ENCODE measurements at places on chromosomes 6 and 20.

DNA sequence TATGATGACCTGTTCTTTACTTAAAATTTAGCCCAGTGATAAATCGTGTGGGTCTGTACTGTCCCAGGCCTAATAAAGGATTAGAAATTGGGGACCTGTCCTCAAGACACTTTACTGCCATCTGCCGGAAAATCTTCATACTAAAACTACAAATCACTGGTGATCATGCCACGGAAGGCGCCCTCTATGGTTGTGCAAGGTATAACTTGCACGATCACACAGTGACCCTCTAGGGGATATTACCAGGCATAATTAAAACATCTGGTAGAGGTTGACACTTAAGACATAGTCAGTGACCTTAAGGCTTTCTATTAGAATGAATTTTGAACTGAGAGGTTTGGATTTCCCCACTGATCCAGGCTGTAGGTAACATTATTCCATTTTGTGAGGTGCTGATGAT is 172.6 kb downstream of the BMP2 start:
- DNase-seq = no peak

DNA sequence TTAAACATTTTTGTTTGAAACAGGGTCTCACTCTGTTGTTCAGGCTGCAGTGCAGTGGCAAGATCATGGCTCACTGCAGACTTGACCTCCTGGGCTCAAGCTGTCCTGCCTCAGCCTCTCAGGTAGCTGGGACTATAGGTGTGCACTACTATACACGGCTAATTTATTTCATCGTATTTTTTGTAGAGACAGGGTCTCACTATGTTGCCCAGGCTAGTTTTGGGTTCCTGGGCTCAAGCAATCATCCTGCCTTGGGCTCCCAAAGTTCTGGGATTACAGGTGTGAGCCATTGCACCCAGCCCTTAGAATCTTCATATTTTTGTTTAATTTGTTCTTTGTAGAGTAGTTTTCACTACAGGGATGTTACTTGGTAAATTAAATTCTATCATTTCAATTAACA is 67.1 kb downstream of the SGK1 start:
- no peak for DNase-seq

GRCh38 chr6:46217671-46218131 is 46.9 kb upstream of the ENPP5 start:
- no peak for DNase-seq

DNA sequence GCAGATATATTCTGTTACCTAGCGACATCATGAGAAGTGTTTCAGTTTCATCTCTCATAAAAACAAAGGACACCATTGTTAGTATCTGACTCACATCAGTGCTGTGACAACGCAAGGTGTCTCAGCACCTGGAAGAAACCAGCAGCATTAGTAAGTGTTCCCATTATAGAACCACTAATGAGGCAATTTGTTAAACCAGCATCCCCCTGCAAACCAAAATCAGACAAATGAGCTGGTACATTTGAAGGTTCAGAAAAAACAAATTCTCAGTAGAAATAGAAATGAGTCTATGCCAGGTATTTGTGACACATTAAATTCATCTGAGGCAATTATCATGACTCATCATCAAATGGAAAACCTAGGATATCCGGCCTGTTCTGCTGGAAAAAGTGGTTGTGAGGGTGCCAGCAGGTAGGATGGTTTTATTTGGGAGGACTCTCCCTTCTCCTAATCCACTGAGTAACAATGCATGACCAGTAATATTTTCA is 151.7 kb downstream of the TMEM200A start:
- no peak for DNase-seq

DNA sequence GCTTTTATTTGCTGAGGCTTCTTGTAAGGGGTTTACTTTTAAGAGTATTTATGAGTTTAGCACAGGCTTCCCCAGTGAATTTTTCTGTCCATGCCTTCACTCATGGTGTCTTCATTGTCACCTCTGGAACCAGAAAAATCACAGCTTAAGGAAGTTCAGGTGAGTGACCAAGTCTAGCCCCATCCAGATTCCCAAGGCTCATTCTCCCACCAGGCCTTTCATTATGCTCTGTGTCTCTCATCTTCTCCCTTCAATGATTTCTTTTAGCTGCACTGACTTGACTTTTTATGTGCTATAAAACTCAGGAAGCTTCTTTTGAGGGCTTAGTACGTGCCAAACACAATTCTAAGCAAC is 64.9 kb upstream of the NEDD9 start:
- no peak for DNase-seq

- no peak for DNase-seq
Observed at GRCh38 chr6:159116343-159116742, 52.9 kb upstream of the FNDC1 start.

GRCh38 chr6:13965582-13966127 is 40.9 kb downstream of the RNF182 start:
- no peak for DNase-seq

- DNase-seq = no peak
Observed at GRCh38 chr20:11867291-11867919, 50.3 kb upstream of the BTBD3 start.

- DNase-seq = no peak
Observed at GRCh38 chr20:42083280-42083679, 465.1 kb upstream of the CHD6 start.

- no peak for DNase-seq
Observed at GRCh38 chr6:158754738-158755137, 64.4 kb downstream of the EZR start.

GRCh38 chr6:75550544-75551167 is 51.0 kb upstream of the SENP6 start:
- no peak for DNase-seq

- DNase-seq = no peak
Observed at GRCh38 chr6:37486121-37486839, 13.4 kb downstream of the CCDC167 start.

DNA sequence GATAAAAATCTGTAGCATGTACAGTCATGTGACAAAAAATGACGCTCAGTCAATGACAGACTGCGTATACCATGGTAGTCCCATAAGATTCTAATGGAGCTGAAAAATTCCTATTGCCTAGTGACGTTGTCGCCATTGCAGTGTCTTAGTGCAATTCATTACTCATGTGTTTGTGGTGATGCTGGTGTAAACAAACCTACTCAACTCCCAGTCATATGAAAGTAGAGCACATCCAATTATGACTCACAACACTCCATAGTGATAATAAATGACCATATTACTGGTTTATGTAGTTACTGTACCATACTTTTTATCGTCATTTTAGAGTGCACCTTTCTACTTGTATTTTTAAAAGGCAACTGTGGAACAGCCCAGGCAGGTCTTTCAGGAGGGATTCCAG is 45.0 kb downstream of the TFAP2A start:
- no peak for DNase-seq

GRCh38 chr6:40881501-40881900 is 157.5 kb downstream of the UNC5CL start:
- no peak for DNase-seq

GRCh38 chr20:57656821-57657534 is 36.8 kb upstream of the ZBP1 start:
- DNase-seq = no peak

DNA sequence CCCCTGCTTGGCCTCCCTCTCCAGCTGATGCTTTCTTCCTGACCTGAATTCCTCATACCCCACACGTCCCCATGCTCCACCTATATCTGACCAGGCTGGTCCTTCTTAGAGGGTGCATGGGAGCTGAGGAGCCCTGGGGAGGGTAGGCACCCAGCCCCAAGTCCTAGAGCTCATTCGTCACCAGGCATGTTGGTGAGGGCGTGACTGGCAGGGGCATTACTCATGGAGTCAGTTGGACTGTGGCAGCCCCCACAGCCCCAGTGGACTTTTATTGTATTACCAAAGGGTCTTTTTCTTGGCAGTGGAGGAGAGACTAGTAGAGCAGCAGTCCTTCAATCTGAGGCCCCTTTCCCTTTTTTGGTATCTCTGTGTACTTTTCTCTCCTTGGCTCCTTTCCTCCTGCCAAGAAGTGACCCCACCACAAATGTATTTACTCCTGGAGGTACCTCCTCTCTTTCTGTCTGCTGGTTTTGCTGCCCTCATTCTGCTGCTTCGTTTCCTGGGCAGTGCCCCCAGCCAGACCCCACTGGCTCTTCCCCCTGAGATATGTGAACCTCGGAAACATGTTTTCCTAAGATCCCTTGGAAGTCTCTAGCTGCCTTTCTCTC is 10.4 kb upstream of the SGK2 start:
- no peak for DNase-seq

DNA sequence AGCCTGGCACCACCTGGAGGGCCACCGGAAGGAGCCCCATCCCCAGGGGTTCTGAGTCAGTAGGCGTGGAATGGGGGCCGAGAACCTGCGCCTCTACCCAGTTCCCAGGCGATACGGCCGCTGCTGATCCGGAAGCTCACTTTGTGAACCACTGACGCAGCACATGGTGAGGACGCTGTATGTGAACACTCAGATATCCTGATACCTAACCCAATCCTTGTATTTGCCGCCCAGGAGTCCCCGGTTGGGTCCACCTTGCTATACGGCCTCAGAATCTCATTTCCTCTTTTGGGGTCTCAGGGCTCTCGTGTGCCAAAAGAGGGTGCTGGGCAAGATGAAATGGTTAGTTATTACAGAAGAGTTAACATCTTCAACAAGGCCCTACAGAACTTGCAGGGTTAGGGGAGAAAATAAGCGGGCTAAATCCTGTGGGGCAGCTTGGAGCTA is 604 bp upstream of the RAB5IF start:
- peak; percentile 19 for DNase-seq

DNA sequence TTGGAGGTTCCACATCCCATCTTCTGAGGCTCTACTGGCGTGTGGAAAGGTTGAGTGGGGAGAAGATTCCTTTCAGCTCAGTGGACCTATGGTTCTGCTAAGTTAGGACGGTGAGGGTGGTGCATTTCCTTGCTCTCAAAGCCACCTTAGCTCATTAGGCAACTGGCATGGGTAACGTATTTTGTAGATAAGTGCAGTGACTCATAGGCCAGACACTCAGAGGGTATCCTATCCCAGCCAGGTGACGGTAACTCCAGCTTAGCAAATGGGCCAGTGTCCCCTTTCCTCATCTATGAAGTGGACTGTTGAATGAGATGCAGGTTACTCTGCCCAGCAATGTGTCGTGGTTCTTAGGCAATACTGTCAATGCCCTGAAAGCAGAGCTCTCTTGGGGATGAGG is 3.7 kb downstream of the RPS6KA2 start:
- DNase-seq = no peak

GRCh38 chr20:31679357-31680285 is 41.9 kb downstream of the COX4I2 start:
- no peak for DNase-seq

DNA sequence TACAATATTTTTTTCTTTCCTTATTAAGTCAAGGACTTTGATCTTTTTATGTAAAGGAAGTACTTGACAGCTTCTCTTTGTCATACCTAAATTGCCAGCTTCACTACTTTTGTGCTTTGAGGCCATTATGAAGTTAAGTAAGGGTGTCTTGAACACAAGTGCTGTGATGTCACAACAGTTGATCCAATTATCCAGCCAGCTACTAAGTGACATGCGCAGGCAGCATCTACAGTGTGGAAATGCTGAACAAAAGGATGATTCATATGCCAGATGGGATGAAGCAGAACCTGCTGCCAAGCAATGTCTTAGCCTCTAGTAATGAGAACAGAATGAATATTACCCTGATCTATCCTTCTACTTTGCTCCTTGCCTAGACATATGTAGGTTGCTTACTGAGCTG is 68.3 kb upstream of the TMEM244 start:
- DNase-seq = no peak

DNA sequence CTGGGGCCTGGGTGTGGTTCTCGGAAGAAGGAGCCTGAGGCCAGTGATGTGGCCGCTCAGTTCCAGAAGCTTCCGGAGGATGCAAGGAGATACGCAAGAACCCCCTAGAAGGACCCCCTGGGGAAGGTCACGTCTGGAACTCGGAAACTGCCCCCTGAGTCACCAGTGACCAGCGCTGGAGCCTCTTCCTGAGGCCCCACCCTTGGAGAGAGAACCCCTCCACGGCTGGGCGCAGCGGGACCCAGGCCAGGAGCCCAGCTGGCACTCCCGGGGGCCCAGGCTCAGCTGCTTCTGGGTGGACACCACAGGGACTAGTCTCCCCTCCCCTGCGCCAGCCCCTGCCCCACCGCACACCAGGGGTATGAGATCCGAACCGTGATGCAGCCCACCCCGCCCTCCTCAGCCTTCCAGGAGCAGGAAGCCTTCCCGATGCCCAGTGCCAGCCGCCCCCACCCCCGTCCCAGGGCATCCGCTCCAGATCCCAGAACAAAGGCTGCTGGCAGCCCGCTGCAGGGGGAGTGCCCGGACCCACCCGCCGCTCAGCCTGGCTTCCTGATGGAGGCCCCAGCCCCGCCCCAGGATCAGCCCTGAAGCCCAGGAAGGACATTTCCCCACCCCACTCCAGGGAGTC is 7.5 kb downstream of the LAMA5 start:
- no peak for DNase-seq

DNA sequence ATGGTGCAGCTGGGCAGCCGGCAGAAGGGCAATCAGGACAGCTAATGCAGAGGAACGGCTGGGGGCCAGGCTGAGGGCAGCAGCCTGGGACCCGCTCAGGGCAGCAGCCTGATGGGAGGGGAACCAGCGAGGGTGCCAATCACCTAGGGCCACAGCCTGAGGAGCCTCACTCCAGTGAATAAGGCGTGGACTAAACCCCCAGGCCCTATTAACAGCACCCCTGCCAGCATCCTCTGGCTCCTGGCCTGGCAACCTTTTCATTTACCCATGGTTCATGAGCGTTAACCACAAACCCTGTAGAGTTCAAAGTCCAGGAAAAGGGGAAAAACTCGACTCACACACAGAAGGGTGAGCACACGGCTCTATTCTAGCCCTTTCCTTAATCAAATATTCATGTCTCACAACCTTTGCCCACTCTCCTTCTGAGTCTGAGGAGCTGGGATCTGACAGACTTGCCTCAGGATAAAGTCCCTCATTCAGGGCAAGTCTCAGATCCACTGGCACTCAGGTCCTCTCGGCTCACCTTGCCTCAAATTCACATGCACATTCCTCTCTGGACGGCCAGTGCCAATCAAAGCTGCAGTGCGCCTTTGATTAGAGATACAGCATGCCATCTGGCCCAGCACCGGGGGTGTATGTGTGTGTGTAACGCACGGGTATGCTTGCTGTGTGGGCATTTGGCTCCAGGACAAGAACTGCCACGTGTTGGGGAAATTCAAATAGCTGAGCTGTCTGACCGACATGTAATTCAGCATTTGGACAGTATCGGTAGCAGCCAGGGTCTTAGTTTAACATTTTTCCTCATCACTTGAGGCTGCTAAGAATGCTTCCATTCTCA is 86.9 kb upstream of the TRAF3IP2 start:
- DNase-seq = no peak

DNA sequence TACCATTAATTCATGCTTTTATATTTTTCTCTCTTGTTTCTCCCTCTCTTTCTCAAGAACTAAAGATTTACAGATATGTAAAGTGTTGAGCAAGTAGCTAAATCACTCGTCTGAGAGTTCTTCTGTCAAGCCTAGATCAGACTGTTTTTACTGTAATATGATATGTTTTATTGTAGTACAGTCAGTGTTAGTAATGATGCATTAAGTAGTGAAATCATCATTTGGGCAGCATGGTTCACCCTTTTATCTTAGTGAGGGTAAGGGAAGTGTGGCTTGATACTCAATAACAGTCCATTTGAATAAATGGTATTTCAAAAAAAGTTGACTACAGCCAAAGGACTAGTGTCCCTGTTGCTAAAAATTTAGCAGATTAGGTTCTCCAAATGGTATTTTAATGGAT is 9.2 kb downstream of the CYB5R4 start:
- no peak for DNase-seq
